ENCODE measurements at places on chromosomes 12 and 14. TPM values are rescaled to one million over a fixed set of nuclear protein-coding genes. Genes with fewer than 3 reads are reported as not detected.

GRCh38 chr12:115074617-115075016, 390.6 kb upstream of the TBX3 start:
- no peak for DNase-seq

HCAR3 gene
- total RNA-seq = 0.54 TPM

DNA sequence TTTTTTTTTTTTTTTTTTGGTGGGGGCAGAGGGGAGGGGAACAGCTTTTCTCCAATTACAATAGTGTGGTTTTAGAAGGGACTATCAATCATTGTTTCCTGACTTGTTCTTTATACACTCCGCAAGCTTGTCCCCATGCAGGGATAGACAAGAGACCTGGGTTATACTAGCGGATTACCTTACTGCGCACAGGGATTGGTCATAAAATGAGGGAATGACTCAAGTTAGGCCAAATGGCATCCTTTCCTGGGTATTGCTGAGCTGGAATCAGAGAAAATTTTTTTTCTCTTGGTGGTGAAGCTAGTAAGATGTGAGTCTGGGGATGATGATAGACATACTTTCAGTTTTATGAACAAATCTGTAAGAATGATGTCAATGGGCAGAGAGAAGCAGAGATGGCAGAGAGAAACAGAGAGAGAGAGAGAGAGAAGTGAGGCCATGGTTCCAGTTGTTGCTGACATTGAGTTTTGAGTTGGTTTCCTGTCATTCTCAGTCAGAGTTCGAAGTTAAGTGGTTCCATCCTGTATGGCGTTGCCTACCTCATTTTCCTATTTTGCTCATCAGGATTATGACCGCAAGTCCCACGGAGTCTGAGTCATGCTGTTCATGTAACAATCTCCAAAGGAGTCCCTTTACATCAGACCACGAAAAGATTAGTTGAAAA, 59.1 kb upstream of the OTOGL start:
- DNase-seq = no peak

DNA sequence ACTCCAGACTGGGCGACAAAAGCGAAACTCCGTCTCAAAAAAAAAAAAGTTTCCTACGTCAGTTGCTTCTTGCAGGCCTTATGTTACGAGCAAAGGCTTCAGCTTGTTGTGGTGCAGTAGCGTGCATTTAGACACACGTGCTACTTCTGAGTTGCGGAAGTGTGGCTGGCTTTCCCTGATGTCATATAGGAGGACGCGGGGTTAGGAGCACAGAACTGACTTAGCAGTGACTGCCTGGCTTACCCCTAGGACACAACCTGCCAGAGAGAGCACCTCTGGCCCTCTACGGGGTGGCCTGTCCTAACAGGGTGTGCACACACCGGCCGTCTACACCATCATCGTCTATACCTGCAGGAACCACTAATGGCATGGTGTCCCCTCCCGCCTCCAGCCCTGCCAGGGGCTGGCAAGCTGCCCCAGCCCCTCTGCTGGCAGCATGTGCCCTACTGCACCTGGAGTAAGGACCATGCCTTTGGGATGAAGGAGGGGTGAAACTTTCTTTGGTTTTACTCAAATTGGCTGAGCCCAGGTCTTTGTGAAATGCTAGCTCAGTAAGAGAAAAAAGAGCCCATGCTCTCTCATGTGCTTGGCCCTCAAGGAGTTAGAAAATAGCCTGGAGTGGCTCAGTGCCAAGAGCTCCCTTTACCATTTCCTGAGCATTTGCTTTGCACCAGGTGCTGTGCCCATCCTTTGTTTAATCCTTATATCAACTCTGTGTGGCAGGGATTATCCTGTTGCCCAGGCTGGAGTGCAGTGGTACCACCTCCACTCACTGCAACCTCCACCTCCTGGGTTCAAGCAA, 1.7 kb upstream of the GPR68 start:
- DNase-seq = no peak

DNA sequence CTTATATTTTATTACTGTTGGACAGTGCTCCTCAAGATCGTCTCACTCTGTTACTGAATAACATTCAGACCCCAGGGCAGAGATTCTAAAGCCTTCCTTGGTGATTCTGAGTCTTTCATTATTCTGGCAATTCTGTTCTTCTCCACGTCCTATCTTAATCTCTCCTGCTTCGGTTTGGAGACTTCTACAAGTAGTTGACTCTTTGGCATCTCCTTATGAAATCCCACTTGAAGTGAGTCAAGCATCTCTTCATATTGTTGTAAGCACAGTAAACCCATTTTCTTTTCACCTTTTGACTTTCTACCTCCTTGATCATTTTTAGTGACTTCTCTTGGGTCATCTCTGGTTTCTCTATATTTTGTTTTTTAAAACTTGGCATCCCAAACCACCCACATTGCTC, 132.8 kb downstream of the SAMD4A start:
- DNase-seq = no peak

GRCh38 chr14:22319526-22320361, 269.3 kb downstream of the DAD1 start:
- DNase-seq = no peak

GRCh38 chr14:75986439-75986765, 839 bp downstream of the IFT43 start:
- no peak for DNase-seq
